K562 (cell line): ENCODE measurements at places on chromosomes 2 and 18. TPM values are rescaled to one million over a fixed set of nuclear protein-coding genes. Genes with fewer than 3 reads are reported as not detected.

DNA sequence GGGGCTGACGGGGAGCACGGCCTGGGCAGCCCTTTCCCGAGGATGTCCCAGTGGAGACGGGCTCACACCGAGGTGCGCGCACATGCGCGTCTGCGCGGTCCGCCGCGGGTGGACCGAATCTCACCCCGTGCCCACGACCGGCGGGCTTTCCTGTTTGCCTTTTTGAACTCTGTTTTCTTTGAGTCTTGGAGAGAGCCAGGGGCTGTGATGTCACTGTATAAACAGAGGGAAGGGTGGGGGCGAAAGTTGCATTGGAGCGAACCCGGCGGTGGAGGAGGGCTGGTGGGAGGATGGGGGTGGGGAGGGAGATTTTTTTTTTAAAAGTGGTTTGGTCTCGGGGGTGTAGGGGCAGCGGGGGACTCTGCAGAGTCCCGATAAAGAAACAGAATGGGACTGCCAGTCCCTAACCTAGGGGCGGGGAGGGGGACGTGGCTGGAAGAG lies 141.2 kb upstream of the CTAGE1 start:
- H3K4me1 ChIP-seq, result peaks cover 29% of the 10 kb centered on the region
- H3K27ac ChIP-seq, result peak overlapping the region; percentile 72
- no peaks in the 10 kb centered on the region; the same call in 2 of the 3 replicates for H3K27me3 ChIP-seq
- H3K36me3 ChIP-seq, result no peaks in the 10 kb centered on the region
- peak overlapping the region; percentile 58 for H3K4me3 ChIP-seq

GRCh38 chr2:144835634-144836350 lies 315.9 kb upstream of the ZEB2 start:
- no peak for DNase-seq
- peaks cover 11% of the 10 kb centered on the region; the same call in 2 of the 3 replicates for H3K4me1 ChIP-seq
- H3K27ac ChIP-seq, result no peak overlapping the region

DNA sequence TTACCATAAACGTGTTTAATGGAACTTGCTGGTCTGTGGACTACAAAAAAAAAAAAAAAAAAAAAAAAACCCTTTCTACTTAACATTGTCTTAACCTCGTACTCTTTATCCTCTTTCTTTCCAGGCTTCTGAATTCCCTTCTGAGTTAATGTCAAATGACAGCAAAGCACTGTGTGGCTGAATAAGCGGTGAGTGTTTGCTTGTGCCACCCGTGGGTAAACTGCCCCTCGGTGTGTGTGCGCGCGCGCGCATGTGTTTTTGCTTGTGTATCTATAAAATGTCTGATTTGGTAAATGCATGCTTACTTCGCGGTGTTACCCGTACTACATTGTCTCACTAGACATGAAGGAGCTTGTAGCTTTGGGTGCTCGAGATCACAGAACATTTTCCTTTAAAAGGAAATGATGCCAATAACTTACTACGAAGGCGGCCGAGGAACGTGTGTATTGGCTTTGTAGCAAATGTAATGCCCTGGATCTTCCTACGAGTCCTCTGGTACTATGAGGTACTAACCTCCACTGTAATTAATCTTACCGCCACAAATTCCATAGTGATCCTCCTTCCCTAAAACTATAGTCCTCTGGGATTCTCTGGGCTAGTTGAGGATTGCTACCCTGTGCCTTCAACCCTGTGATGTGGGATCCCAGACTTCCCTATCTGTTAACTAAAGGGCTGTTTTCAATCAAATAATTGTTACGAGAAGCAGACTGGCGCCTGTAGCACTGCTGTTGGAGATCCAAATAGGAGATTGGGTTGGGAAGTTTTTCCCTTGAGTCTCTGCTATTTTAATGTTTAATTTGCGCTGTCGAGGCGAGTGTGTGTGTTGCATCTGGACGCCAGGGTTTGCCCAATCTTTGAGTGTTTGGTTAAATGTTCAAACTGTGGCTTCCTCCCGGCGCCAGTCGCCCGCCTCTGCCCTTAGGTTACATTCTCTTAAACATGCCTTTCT lies 1.1 kb downstream of the ID2 start:
- peak overlapping the region; percentile 68 for H3K4me3 ChIP-seq
- H3K36me3 ChIP-seq, result no peaks in the 10 kb centered on the region
- H3K4me1 ChIP-seq, result peaks cover 29% of the 10 kb centered on the region
- no peaks in the 10 kb centered on the region for H3K27me3 ChIP-seq

Gene TCF4
- 22.9 and 24.7 TPM in 2 replicates for total RNA-seq

GRCh38 chr2:48414640-48414979 lies 115.3 kb upstream of the STON1 start:
- no peaks in the 10 kb centered on the region for H3K27me3 ChIP-seq
- no peak overlapping the region for H3K27ac ChIP-seq
- no peak for DNase-seq
- no peak overlapping the region for H3K4me3 ChIP-seq
- H3K36me3 ChIP-seq, result no peaks in the 10 kb centered on the region

DNA sequence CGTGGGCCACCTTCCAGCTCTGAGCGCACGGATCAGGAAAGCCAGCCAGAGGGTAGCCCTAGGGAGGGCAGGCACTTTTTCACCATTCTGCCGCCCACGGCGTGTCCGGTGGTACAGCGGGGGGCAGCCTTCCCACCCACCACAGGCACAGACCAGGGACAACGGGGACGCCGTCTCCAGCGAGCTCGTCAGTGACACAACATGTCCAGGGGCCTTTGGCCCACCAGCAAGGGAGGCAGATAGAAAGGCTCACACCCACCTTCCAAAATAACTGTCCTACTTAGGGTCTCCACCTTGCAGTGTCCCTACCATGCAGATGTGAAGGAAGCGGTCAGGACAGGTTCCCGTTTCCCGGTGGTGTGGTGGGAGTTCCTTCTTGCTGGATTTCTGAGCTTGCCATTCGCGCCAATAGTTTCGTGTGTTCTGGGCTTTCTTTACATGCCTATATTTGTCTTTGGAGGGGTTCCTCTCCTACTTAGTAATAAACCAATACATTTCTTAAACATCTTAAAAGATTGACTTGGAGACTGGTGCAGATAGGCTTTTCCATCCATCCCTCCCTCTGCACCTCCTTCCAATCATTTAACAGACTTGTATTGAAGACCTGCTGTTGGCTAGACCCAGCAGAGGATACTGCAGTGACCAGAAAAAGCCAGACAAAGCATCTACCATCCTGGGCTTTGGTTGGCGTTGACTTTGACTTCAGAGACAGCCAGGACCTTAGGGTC lies 872 bp downstream of the ASB1 start:
- no peaks in the 10 kb centered on the region for H3K27me3 ChIP-seq
- peaks cover 33% of the 10 kb centered on the region for H3K36me3 ChIP-seq
- DNase-seq, result no peak
- H3K27ac ChIP-seq, result peak overlapping the region; percentile 96
- peaks cover 46% of the 10 kb centered on the region for H3K4me1 ChIP-seq
- peak overlapping the region; percentile 73 for H3K4me3 ChIP-seq

Gene KCNS3
- total RNA-seq, result 0.25 and 0.75 TPM in 2 replicates

- DNase-seq, result no peak
- no peak overlapping the region for H3K27ac ChIP-seq
- no peak overlapping the region for H3K4me3 ChIP-seq
These were observed 290.0 kb downstream of the PHLPP1 start for GRCh38 chr18:63005306-63005705.

DNA sequence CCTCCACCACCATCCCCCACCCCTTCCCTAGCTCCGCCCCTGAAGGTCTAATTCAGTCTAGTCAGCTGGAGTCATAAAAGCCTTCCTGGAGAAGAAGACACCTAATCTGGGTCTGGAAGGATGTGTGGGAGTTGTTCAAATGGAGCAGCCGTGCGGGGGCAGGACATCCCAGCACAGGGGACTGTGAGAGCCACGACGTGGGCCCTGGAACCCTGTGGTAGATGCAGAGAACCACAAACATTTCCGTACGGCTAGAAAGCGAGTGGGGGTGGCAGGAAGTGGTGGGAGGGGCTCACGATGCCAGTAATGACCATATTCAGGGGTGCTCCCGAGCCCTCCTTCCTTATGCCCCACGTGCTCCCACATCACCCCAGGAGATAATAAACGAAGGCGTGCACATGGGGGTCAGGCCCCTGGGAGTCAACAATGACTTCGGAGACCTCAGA lies 20.9 kb upstream of the COL6A3 start:
- H3K36me3 ChIP-seq, result no peaks in the 10 kb centered on the region
- H3K4me3 ChIP-seq, result no peak overlapping the region
- peaks cover 3% of the 10 kb centered on the region; the same call in 1 of the 3 replicates for H3K4me1 ChIP-seq
- DNase-seq, result peak; percentile 45

- no peaks in the 10 kb centered on the region for H3K36me3 ChIP-seq
- no peak for DNase-seq
- no peak overlapping the region for H3K4me3 ChIP-seq
These were observed 65.5 kb downstream of the CCBE1 start for GRCh38 chr18:59631583-59632181.

DNA sequence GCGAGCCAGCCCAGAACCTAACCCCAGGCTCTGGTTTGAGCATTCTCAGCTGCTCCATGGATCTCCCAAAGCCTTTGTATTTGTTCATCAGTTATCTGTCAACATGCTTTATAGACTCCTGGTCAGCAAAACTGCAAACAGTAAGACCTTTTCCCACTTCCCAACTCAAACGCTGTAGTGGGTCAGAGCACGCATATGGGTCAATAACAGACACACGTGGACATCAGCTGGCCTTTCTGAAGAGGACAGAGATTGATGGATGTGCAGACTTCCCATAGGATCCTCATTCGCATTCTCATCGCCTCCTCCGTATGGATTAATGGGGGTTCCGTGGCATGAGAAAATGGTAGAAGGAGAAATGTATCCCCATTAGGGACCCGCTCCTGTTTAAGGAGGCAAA lies 508.1 kb downstream of the EIPR1 start:
- H3K4me3 ChIP-seq, result no peak overlapping the region
- H3K36me3 ChIP-seq, result no peaks in the 10 kb centered on the region
- peaks cover 65% of the 10 kb centered on the region for H3K27me3 ChIP-seq
- no peaks in the 10 kb centered on the region for H3K4me1 ChIP-seq

- no peaks in the 10 kb centered on the region for H3K36me3 ChIP-seq
- H3K4me3 ChIP-seq, result no peak overlapping the region
- peaks cover 5% of the 10 kb centered on the region; the same call in 2 of the 3 replicates for H3K27me3 ChIP-seq
- DNase-seq, result no peak
- H3K27ac ChIP-seq, result no peak overlapping the region
- H3K4me1 ChIP-seq, result no peaks in the 10 kb centered on the region; the same call in 2 of the 3 replicates
These were observed 3.8 kb downstream of the PROM2 start for GRCh38 chr2:95278051-95278471.

Gene SMYD1
- total RNA-seq, result not detected in 2 replicates

GRCh38 chr2:234305846-234306245 lies 191.0 kb downstream of the ARL4C start:
- H3K27me3 ChIP-seq, result no peaks in the 10 kb centered on the region; the same call in 1 of the 2 replicates
- H3K4me3 ChIP-seq, result no peak overlapping the region
- H3K4me1 ChIP-seq, result no peaks in the 10 kb centered on the region
- no peak overlapping the region for H3K27ac ChIP-seq
- DNase-seq, result no peak

Gene SS18
- total RNA-seq, result 66.5 and 71.3 TPM in 2 replicates

GRCh38 chr18:519019-519879 lies 18.7 kb upstream of the COLEC12 start:
- H3K36me3 ChIP-seq, result no peaks in the 10 kb centered on the region
- H3K27me3 ChIP-seq, result no peaks in the 10 kb centered on the region
- no peak overlapping the region for H3K4me3 ChIP-seq
- DNase-seq, result no peak
- peak overlapping the region; percentile 73 for H3K27ac ChIP-seq
- H3K4me1 ChIP-seq, result no peaks in the 10 kb centered on the region; the same call in 1 of the 2 replicates

DNA sequence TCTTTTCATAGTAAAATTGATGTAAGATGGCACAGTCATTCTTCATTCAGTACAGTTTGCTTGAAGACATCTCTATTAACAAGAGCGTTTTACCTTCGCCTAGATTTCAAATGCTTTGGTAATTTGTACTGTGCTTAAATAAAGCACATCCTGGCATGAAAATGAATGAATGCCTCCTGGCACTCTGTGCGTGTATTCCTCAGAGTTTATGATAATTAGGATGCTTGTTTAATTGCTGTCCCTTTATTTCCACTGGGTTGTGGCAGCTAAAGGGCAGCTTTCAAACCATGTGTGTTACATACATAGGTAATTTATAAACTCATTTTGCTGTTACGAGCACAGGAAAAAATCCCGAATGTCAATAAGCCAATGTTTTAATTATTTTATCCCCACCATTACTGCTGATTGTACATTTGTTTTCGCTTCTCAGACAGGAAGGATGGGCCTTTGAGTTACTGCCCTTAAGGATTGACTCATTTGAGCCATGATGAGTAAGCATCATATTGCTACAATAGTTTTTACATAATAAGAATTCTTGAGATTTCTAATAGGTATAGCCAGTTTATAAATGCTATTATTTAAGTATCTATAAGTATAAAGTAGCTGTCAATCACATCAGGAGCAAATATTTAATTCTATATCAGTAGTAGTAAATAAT lies 516.5 kb downstream of the XIRP2 start:
- no peaks in the 10 kb centered on the region for H3K4me1 ChIP-seq
- no peaks in the 10 kb centered on the region for H3K27me3 ChIP-seq
- no peak overlapping the region for H3K4me3 ChIP-seq
- no peak overlapping the region for H3K27ac ChIP-seq

DNA sequence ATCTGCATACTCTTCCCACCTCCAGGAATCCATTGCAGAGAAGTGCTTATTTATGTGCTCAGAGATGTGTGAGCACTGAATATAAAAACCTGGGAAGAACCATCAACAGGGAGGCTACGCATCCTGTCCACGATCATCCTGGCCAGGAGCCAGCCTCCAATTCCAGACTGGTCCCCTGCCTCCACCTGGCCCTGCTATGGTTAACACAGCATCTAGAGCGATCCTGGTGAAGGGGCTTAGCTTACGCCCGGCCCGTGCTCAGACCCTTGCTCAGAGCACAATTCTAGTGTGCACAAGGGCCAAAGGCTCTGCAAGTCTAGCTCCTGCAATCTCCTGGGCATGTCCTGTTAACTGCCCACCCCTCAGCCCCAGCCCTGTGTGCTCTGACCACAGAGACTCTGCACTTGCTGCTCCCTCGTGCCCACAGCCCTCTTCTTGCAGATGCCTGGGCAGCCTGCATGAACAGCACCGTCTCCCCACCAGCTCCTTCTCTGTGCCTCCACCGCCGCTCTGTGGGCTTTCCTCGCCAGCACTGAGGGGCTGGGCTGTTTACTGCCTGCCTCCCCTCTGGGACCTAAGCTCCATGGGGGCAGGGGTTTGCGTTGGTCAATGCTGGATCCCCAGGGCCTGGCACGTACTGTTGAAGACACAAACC lies 6.5 kb downstream of the PER2 start:
- no peak overlapping the region for H3K4me3 ChIP-seq
- DNase-seq, result no peak
- no peaks in the 10 kb centered on the region for H3K27me3 ChIP-seq
- H3K36me3 ChIP-seq, result peaks cover 8% of the 10 kb centered on the region; the same call in 1 of the 3 replicates

Gene TMEM178A
- total RNA-seq, result not detected in 2 replicates

Gene VWA3B
- not detected in 2 replicates for total RNA-seq

Gene KANSL1L
- 2.2 and 2.8 TPM in 2 replicates for total RNA-seq

- no peak overlapping the region for H3K4me3 ChIP-seq
- H3K36me3 ChIP-seq, result no peaks in the 10 kb centered on the region
- no peaks in the 10 kb centered on the region for H3K27me3 ChIP-seq
- no peak overlapping the region for H3K27ac ChIP-seq
- no peak for DNase-seq
- H3K4me1 ChIP-seq, result peaks cover 8% of the 10 kb centered on the region
These were observed 39.0 kb downstream of the MYO3B start for GRCh38 chr2:170216981-170217380.

- H3K4me3 ChIP-seq, result no peak overlapping the region
- H3K27ac ChIP-seq, result no peak overlapping the region
- no peaks in the 10 kb centered on the region for H3K36me3 ChIP-seq
- no peaks in the 10 kb centered on the region for H3K27me3 ChIP-seq
- no peak for DNase-seq
These were observed 72.6 kb downstream of the LRRC30 start for GRCh38 chr18:7303316-7304060.

- H3K27ac ChIP-seq, result no peak overlapping the region
- no peaks in the 10 kb centered on the region for H3K4me1 ChIP-seq
- no peaks in the 10 kb centered on the region for H3K36me3 ChIP-seq
- H3K4me3 ChIP-seq, result no peak overlapping the region
These were observed 486.4 kb downstream of the BCL11A start for GRCh38 chr2:60067006-60067405.

Gene GLI2
- total RNA-seq, result 0.24 TPM in 1 of 2 replicates, not detected in the other
